ENCODE measurements at places on chromosomes 5 and 9. TPM values are rescaled to one million over a fixed set of nuclear protein-coding genes. Genes with fewer than 3 reads are reported as not detected.
A peak's percentile ranks its signal among the peaks of the same experiment; 100 is the strongest.

Gene DNAH5
- 0.96 TPM for total RNA-seq

Gene CTXN3
- not detected for total RNA-seq

Gene MRPS2
- total RNA-seq = 23.5 TPM

Gene AMBP
- total RNA-seq = not detected

Gene CNTFR
- 41.9 TPM for total RNA-seq

Gene PCDHGA3
- 2.3 TPM for total RNA-seq

Gene PDE6A
- total RNA-seq = not detected

Gene CD274
- total RNA-seq = 10.4 TPM

Gene SLC1A1
- total RNA-seq = 5.6 TPM

Gene TTC39B
- total RNA-seq = 3.9 TPM

Gene SCGB3A2
- not detected for total RNA-seq

Gene IFNB1
- total RNA-seq = not detected

Gene PCDHA4
- total RNA-seq = 1.1 TPM

Gene ANKDD1B
- total RNA-seq = 0.32 TPM

Gene NEUROG1
- not detected for total RNA-seq

- DNase-seq = peak; percentile 68
Observed at GRCh38 chr5:53095931-53096525, 13.5 kb downstream of the MOCS2 start.

GRCh38 chr5:37838152-37838932 lies 1.5 kb downstream of the GDNF start:
- no peak for DNase-seq

DNA sequence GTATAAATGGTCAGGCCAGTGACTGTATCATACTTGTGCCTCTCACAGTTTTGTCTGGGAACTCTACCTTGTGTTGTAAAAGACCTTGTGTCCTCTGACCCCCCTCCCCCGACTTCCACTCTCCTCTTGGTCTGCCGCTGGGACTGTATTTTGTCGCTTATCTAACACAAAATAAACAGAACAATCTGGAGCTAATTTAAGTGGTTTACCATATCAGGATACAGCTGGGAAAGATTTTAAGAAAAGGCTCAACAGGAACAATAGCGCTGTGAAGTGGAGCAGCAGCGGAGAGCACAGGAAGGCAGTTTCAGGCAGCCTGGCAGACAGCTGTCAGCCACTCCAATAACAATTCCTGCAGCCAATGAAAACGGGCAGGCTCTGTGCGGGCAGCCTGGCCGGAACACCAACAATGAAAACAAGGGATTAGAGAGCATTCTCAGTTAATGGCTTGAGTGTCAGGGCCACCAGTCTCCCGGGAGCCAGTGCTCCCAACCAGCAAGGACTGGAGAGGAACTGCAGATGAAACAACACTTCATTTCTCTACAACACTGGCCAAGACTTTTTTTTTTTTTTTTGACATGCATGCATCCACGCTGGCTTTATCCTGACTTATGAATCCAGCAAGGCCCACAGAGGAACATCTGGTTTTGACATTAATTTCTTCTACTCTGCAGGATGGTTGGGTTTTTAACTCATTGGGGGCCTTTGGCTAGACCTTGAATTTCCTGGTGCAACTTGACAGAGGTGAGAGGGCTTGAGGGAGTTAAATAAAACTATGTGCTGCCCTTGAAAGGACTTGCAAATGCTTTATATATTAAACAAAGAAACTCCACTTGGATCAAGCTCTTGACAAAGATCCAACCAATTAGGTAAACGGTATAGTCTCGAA lies 76.7 kb downstream of the ARSB start:
- DNase-seq = no peak

DNA sequence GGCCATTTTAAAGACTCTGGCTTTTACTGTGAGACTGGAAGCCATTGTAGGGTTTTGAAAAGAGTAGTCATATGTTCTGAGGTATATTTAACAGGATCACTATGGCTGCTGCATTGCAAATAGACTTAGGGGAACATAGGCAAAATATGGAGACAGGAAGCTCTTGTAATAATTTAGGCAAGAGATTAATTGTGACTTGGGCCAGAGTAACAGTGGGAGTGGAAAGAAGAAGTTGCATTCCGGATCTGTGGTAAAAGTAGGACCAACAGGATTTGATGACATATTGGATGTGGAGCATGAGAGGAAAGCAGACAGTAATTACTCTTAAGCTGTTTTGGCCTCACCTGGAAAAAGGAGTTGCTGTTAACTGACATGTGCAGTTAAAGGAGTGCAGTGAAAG lies 85.6 kb downstream of the SMIM15 start:
- DNase-seq = no peak

- no peak for DNase-seq
Observed at GRCh38 chr5:71969460-71969859, 137.8 kb upstream of the MAP1B start.

GRCh38 chr9:112065806-112066606 lies 109.1 kb downstream of the SUSD1 start:
- no peak for DNase-seq

- no peak for DNase-seq
Observed at GRCh38 chr5:141868541-141868940, 9.7 kb downstream of the PCDH1 start.

DNA sequence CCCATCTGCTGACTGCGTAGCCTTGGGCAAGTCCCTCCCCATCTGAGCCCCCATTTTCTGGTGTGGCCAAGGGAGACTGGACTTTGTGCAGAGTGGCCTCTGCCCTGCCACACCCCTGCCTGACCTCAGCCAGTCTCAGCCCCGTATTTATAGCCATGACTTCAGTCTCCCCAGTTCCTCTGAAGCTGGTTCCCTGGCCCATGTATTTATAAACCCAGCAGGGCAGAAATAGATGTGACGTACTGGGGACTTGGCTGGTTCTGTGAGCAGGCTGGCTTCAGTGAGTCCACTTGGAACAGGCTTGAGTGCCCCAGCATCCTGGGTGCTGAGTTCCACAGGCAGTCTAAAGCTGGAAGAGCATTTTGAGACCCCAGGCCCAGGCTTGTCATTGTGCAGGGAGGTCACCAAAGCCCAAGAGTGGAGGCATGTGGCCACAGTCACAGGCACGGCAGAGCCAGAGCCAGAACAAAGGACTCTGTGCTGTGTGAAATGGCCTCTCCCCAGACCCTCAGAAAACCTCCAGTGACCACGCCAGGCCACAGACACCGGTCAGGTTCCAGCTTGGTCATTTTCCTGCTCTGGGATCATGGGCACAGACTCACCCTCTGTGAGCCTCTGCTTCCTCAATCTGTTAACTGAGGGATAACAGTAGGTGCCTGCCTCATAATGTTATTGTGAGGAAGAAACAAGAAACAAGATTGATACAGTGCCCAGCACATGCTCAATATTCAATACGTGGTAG lies 30.4 kb upstream of the SYNPO start:
- no peak for DNase-seq

DNA sequence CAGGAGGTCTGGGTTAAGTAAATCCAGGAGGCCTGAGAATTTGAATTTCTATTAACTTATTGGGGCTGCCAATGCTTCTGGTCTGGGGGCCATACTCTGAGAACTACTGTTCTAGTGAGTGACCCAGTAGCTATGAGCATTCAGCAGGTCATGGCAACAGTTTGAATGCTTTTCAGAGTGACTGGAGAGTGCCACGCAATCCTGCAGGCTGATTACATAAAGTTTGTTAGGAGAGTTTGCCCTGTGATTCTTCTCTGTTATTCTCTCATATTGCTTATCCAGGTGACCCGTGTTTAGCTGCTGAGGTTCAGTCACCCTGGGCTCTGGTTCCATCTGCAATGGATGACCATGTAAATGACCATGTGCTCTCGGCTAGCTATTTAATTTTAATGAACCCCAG lies 22.2 kb upstream of the TMED7 start:
- no peak for DNase-seq

GRCh38 chr9:86721843-86722705 lies 225.2 kb downstream of the GAS1 start:
- DNase-seq = no peak

GRCh38 chr9:127421057-127421456 lies 3.1 kb upstream of the ZNF79 start:
- DNase-seq = no peak

DNA sequence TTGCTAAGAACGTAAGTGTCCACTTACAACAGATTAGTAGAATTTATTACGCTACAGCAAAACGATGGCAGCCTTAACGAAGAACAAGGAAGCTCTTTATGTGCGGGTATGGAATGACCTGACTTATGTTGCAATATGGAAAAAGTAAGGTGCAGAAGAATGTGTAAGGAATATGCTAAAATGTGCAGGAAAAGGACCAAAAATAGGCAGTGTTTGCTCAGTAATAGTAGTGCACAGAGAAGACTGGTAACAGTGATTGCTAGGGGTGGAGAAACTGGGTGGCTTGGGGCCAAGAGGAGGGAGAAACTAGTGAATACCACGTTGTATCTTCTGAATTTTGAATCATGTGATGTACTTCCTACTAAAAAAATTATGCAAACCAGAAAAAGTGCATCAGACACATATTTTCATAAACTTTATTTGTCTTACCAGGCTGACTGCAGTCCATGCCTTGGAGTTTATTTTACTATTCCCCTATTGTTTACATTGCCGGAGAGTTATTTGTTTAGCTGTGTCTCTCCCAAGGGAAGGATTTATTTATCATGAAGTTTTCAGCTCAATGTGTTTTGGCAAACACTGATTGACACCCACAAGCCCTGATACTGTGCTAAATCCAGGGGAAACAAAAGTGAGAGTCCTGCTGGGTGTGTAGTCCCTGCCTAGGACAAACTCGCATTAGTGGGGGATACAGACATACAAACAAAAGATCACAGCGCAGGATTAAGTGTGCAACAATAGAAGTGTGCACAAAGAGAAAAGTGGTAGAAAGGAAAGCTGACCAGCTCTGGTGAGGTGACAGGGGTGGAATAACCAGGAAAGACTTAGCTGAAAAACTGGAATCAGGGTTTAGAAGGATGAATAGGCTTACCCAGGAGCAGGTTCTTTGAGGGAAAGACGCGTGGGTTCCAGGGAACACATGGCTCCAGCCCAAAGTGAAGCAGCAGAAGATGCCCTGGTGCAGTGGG lies 34.0 kb upstream of the ZNF484 start:
- DNase-seq = no peak

DNA sequence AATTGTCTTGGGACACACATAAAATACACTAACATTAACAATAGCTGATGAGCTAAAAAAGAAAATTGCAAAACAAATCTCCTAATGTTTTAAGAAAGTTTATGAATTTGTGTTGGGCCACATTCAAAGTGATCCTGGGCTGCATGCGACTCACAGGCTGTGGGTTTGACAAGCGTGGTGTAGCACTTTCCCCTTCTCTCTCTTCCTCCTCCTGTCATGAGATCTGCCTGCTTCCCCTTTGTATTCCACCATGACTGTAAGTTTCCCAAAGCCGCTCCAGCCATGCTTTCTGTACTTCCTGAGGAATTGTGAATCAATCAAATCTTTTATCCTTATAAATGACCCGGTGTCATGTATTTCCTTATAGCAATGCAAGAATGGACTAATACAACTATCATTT lies 178.0 kb downstream of the TLR4 start:
- DNase-seq = no peak

- peak; percentile 36 for DNase-seq
Observed at GRCh38 chr9:91060520-91061343, 259.1 kb downstream of the SYK start.

- DNase-seq = no peak
Observed at GRCh38 chr5:77312413-77312812, 101.9 kb downstream of the PDE8B start.

GRCh38 chr5:170333161-170333910 lies 35.8 kb upstream of the LCP2 start:
- no peak for DNase-seq

GRCh38 chr5:169412831-169413230 lies 111.9 kb upstream of the SLIT3 start:
- no peak for DNase-seq

DNA sequence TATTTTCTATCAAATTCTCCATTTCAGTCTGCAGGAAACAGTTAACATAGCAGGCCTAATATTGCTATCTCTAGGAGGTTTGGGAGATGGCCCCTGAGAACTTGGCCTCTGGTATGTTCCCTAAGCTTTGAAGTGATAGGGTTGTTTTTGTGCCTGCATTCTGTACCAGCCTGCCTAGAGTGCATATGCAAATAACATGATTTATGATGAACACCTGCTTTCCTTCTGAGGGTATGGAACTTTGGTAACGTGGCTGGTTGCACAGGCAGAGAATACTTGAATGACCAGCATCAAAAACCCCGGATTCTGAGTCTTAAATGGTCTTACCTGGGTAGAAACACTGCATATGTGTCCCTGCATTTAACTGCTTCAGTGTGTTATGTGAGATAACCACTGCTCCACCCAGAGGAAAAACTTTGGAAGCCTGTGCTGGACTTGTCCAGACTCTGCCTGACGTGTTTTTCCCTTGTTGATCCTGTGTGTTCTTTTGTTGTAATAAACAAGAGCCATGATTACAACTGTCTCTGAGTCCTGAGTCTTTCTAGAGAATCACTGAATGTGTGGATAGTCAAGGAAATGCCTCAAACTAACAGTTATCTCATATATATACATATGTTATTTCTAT lies 111.3 kb upstream of the ABCA1 start:
- DNase-seq = no peak

- DNase-seq = no peak
Observed at GRCh38 chr5:41763574-41763973, 106.7 kb downstream of the OXCT1 start.

Data from omental fat pad (tissue), 4 donors.